Suppressor macrophage treated with lipopolysaccharide for 1 hour (primary cell): ENCODE measurements at places on chromosomes 16 and 17.

DNA sequence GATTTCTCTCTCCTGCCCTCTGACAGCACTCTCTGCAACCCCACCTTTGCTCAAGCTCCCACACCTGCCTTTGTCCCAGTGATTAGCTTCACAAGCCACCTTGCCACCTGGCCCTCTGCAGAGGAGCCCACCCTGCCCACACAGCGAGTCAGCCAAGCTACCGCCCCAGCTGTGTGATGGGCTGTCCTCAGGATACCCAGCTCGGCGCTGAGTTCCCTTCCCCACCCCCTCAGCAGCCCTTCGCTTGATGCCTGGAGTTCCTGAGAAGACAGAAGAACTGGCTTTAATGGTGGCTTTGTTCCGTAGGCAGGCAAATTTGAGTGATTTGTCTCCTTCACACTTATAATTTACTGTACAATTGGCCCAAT is 266.4 kb downstream of the CBLN1 start:
- DNase-seq = no peak

GRCh38 chr17:42817866-42818265 is 6.2 kb downstream of the BECN1 start:
- no peak for DNase-seq

DNA sequence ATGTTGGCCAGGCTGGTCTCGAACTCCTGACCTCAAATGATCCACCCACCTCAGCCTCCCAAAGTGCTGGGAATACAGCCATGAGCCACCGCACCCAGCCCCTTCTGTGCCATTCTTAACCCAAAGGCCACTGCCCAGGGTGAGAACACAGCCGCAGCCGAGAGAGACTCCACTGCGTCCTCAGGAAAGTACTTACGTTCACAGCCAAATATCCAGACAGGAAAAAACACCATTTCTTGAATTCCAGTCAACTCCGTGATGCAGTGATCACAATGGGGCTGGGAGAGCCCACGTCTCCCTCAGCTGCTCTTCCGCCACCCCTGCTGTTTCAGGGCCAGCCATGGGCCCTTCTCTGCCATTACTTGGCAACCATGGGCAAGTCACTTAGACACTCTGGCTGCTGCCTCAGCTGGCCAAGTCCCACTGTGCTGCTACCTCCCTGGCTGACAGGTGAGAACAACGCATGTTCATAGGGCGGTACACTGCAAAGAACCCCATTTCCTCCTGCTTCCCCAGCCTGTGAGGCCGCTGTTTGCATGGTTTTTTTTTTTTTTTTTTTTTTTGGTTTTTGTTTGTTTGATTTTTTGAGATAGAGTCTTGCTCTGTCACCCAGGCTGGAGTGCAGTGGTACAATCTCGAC is 4.3 kb downstream of the CDIP1 start:
- DNase-seq = no peak

DNA sequence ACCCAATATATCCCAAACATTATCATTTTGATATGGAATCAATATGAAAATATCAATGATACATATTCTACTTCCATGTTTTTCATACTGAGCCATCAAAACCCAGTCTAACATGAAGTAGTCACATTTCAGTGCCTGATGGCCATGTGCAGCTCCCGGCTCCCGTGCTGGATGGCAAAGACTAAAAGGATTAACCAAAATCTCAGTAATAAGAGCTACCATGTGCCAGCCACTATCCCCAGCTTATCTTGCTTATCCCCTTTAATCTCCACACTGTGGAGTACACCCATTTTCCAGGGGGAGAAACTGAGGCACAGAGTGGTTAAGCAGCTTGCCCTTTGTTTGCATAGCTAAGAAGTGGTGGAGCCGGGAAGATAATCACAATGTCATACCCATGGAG is 9.2 kb downstream of the CD300LG start:
- DNase-seq = no peak

DNA sequence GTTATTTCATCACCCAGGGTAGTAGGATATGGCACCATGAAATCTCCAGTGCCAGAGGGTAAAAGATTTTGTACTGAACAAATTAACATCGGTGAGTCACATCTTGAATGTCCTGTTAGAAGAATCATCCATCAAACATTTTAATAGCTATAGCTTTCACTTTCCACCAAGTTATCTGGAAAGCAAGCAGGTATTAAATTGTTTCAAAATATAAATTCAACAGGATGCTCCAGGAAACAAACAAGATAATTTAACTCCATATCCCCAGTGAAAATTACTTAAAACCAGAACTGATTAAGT is 2.4 kb downstream of the VEZF1 start:
- peak; percentile 71 for DNase-seq
